ENCODE measurements at places on chromosomes 3 and 15.

DNA sequence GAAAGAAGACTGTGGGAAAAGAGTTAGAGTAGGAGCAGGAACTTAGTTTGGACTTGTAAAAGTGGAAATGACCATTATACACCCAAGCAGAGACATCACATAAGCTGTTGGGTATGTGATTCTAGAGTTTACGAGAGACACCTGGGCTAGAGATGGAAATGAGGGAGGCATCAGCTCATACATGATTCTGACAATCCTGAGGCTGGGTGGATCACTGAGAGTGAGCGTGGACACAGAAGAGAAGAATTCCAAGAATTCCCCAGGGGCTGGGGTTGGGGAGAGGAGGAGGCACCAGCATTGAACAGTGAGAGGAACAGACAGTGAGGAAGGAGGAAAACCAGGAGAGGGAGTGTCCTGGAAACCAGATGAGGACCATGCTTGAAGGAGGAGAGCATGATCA is 113.5 kb downstream of the KCNAB1 start:
- DNase-seq: no peak

- DNase-seq: no peak
These were observed 32.6 kb downstream of the PLCL2 start for GRCh38 chr3:16917256-16917935.

DNA sequence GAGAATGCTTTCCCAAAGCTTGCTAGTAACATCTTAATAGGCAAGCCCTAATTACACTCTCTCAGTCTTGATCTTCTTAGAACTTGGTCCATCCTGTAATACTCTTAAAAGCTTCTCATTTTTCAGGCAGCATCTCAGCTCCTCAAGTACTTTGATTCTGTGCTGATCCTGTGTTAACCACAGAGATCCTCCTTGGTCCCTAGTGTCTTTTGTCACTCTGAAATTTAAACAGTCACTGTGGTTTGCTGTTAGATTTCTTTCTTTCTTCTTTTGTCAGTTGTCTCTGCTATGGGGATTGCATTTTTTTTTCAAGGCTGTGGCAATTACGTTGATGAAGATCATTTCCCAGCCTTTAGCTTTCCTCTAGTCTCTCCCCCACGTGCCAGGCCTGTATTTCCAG is 26.0 kb upstream of the UBE3A start:
- DNase-seq: no peak

DNA sequence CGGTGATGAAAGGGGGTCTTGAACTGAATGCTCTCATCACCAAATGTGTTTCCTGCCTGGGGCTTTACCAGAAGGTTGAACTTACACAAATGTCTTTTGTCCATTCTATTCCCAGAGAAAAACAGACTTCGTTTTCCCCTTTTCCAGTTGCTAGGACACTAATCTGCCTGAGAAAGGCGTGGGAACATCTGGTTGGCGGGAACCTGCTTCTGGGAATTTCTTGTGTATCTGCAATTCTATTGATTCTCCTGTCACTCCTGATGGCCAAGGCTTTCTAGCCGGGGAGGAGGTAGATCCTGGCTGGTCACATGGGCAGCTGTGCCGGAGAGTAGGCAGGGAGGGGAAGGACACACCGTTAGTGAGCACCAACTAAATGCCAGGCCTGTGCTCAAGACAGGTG is 31.1 kb upstream of the CCDC174 start:
- DNase-seq: no peak
